ENCODE measurements at places on chromosomes 5 and 9. TPM values are rescaled to one million over a fixed set of nuclear protein-coding genes. Genes with fewer than 3 reads are reported as not detected.

Gene SOX30
- 3.1 TPM for total RNA-seq

Gene GRPEL2
- 36.8 TPM for total RNA-seq

Gene NR2F1
- 0.70 TPM for total RNA-seq

Gene PCDHA1
- total RNA-seq, result 0.07 TPM

Gene CSF2
- not detected for total RNA-seq

Gene ADAMTS6
- 0.23 TPM for total RNA-seq

Gene WDR38
- not detected for total RNA-seq

Gene OR1Q1
- total RNA-seq, result not detected

Gene C9orf43
- 1.9 TPM for total RNA-seq

Gene SLC4A9
- 0.35 TPM for total RNA-seq

Gene CHD1
- 52.5 TPM for total RNA-seq

Gene RASEF
- 0.39 TPM for total RNA-seq

GRCh38 chr9:133127340-133127981 is 6.4 kb upstream of the RALGDS start:
- H3K27ac ChIP-seq, result no peak overlapping the region
- DNase-seq, result no peak
- H3K36me3 ChIP-seq, result no peaks in the 10 kb centered on the region
- H3K27me3 ChIP-seq, result no peaks in the 10 kb centered on the region
- peaks cover 6% of the 10 kb centered on the region for H3K4me1 ChIP-seq

DNA sequence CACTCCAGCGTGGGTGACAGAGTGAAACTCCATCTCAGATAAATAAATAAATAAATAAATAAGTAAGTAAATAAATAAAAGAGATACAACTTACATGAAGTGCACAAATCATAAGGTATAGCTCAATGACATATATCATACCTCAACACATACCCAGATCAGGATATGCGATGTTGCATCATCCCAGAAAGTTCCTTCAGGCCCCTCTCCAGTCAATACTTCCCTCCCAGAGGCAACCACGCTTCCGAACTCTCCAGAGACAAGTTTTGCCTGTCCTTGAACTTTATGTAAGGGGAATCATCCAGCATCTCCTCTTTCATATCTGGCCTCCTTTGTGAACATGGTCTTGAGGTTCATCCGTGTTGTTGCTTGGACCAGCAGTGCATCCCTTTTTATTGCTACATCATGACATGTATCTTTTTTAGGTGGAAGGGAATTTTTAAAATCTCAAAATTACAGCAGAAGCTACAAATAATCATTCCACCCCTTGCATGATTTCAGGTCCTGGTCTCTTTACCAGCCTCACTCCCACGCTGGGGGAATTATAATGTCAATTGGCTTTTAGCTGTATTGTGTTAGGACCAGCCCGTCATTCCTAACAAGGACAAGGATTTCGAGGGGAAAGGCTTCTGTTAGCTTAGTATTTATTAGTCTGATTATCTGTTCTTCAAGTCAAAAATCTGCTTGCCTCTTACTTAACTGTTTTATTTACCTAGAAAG is 32.9 kb upstream of the AOPEP start:
- no peaks in the 10 kb centered on the region for H3K27me3 ChIP-seq
- H3K4me1 ChIP-seq, result peaks cover 61% of the 10 kb centered on the region
- H3K36me3 ChIP-seq, result no peaks in the 10 kb centered on the region
- H3K27ac ChIP-seq, result peak overlapping the region; percentile 70
- DNase-seq, result no peak
- H3K4me3 ChIP-seq, result no peak overlapping the region

DNA sequence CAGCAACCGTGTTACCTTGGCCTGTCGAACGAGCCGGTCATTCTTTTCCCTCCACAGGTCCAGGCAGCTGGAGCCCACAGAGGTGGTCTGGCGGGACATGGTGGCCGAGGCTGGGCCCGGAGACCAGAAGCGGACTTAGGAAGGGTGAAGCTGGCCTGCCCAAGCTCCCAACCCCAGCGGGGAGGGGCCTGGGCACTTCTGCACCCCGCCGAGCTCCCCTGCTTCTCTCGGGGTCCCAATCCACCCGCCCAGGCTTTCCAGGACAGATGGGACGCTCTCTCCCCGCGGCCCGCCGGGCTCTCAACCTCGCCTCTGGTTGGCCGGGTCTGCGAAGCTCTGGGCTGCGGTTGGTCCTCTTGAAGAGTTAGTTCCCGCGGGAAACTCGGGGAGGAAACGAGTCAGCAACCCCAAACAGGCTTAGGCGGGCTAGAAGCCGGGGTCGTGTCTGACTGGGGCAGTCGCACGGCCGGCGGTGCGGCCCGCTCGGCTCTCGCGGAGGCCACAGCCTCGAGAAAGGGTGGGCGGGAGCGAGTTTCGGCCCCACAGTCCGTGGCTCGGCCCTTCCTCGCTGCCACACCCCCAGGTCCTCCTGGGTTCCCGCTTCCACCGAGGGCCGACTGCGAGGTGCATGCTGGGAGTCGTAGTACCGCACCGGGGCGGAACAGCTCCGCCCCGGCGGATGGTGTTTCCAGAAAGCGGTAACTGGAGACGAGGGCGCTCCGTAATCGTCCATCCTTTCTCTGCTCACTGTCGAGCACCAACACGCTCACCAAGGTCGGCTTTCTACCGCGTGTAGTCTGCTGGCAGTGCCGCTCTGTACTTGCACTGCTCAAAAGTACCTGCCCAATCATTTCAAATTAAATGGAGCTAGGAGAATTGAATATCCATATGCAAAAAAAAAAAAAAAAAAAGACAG is at the start of gene FANCG:
Gene FANCG, minus strand, starts transcription at position 517 of the 916 bp plus-strand sequence. Its CDS starts 418 bp downstream, at position 99.
- peak within 1 kb of the TSS; percentile 87 for H3K27ac ChIP-seq
- H3K36me3 ChIP-seq, result peaks cover 2% of the 10 kb centered on the region
- H3K4me3 ChIP-seq, result peak within 1 kb of the TSS; percentile 88
- peaks cover 10% of the 10 kb centered on the region for H3K4me1 ChIP-seq
- H3K27me3 ChIP-seq, result no peaks in the 10 kb centered on the region

GRCh38 chr5:114174837-114175236 is 187.0 kb upstream of the KCNN2 start:
- no peaks in the 10 kb centered on the region for H3K27me3 ChIP-seq
- DNase-seq, result no peak
- H3K4me3 ChIP-seq, result no peak overlapping the region
- H3K4me1 ChIP-seq, result no peaks in the 10 kb centered on the region
- no peaks in the 10 kb centered on the region for H3K36me3 ChIP-seq
- no peak overlapping the region for H3K27ac ChIP-seq

GRCh38 chr5:178273665-178274541 is 41.3 kb upstream of the PHYKPL start:
- H3K27ac ChIP-seq, result no peak overlapping the region
- no peaks in the 10 kb centered on the region for H3K4me1 ChIP-seq
- no peaks in the 10 kb centered on the region for H3K27me3 ChIP-seq
- DNase-seq, result peak; percentile 59
- no peak overlapping the region for H3K4me3 ChIP-seq

GRCh38 chr9:125815568-125815967 is 68.4 kb downstream of the PBX3 start:
- H3K4me3 ChIP-seq, result no peak overlapping the region
- no peaks in the 10 kb centered on the region for H3K4me1 ChIP-seq
- H3K27me3 ChIP-seq, result no peaks in the 10 kb centered on the region
- no peak for DNase-seq

GRCh38 chr5:9187614-9188013 is 358.3 kb downstream of the SEMA5A start:
- H3K36me3 ChIP-seq, result no peaks in the 10 kb centered on the region
- no peak for DNase-seq
- H3K27me3 ChIP-seq, result no peaks in the 10 kb centered on the region
- H3K4me3 ChIP-seq, result no peak overlapping the region

- no peaks in the 10 kb centered on the region for H3K27me3 ChIP-seq
- no peak overlapping the region for H3K4me3 ChIP-seq
- no peak overlapping the region for H3K27ac ChIP-seq
- H3K4me1 ChIP-seq, result peaks cover 28% of the 10 kb centered on the region
- no peaks in the 10 kb centered on the region for H3K36me3 ChIP-seq
Measured at GRCh38 chr9:5718296-5719032, 89.6 kb downstream of the RIC1 start.

- DNase-seq, result peak; percentile 20
- H3K4me1 ChIP-seq, result peaks cover 65% of the 10 kb centered on the region
- H3K27ac ChIP-seq, result no peak overlapping the region
- H3K27me3 ChIP-seq, result no peaks in the 10 kb centered on the region
- H3K4me3 ChIP-seq, result no peak overlapping the region
Measured at GRCh38 chr5:76384189-76384588, 18.9 kb upstream of the IQGAP2 start.

GRCh38 chr5:93592883-93593282 is 9.9 kb downstream of the NR2F1 start:
- H3K4me3 ChIP-seq, result no peak overlapping the region
- no peak for DNase-seq
- H3K4me1 ChIP-seq, result no peaks in the 10 kb centered on the region
- H3K36me3 ChIP-seq, result no peaks in the 10 kb centered on the region
- no peaks in the 10 kb centered on the region for H3K27me3 ChIP-seq
- no peak overlapping the region for H3K27ac ChIP-seq

GRCh38 chr9:38018958-38019602 is 49.9 kb downstream of the SHB start:
- no peaks in the 10 kb centered on the region for H3K36me3 ChIP-seq
- H3K27me3 ChIP-seq, result no peaks in the 10 kb centered on the region
- no peak overlapping the region for H3K4me3 ChIP-seq
- H3K27ac ChIP-seq, result peak overlapping the region; percentile 93
- peaks cover 65% of the 10 kb centered on the region for H3K4me1 ChIP-seq

GRCh38 chr9:5321058-5321457 is 16.5 kb upstream of the RLN2 start:
- no peaks in the 10 kb centered on the region for H3K36me3 ChIP-seq
- DNase-seq, result no peak
- no peaks in the 10 kb centered on the region for H3K4me1 ChIP-seq
- no peaks in the 10 kb centered on the region for H3K27me3 ChIP-seq

DNA sequence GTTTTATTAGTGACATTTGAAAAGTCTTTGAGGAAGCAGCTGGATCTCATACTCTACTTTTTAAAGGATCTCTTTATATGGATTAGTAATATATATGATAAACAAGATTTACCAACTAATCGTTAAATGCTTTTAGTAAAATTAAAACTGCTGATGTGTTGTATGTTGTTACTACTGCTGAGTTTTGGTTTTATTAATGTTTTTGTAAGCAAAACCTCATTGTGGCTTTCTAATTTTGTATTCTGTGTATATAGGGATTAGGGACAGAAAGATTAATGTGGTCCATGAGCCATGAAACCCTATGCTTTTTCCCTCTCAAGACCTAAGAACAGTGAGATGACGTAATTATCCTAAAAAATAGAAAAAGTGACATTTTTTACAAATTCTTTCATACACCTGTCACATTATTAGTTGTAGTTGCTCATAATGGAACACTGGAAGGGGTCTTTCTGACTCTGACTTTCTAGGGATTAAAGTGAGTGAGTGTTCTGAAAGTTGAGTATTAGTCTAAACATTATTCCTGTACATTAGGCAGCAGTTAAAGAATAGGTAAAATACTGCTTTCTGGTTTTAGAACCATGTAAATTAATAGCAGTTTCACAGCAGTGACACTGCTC is 85.9 kb downstream of the SLC12A2 start:
- no peaks in the 10 kb centered on the region for H3K4me1 ChIP-seq
- no peak overlapping the region for H3K27ac ChIP-seq
- H3K36me3 ChIP-seq, result no peaks in the 10 kb centered on the region
- no peak for DNase-seq

DNA sequence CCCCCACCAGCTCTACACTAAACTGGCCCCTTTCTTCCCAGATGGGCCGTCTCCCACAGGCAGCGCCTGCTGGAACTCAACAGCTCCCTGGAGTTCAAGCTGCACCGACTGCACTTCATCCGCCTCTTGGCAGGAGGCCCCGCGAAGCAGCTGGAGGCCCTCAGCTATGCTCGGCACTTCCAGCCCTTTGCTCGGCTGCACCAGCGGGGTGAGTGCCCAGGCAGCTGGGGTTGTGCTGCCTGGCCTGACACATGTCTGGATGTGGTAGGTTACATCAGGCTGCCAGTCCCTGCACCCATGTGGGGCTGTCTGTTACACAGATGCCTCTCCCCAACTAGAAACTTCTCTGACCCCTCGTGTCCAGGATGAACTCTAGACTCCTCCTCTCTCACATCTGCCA is 9.8 kb downstream of the NHP2 start:
- no peak for DNase-seq
- no peak overlapping the region for H3K27ac ChIP-seq
- H3K36me3 ChIP-seq, result peaks cover 5% of the 10 kb centered on the region
- H3K4me1 ChIP-seq, result peaks cover 3% of the 10 kb centered on the region
- no peaks in the 10 kb centered on the region for H3K27me3 ChIP-seq
- H3K4me3 ChIP-seq, result no peak overlapping the region

GRCh38 chr5:82721087-82721410 is 356.1 kb downstream of the TMEM167A start:
- H3K27ac ChIP-seq, result no peak overlapping the region
- no peak overlapping the region for H3K4me3 ChIP-seq
- H3K4me1 ChIP-seq, result no peaks in the 10 kb centered on the region
- no peaks in the 10 kb centered on the region for H3K27me3 ChIP-seq

GRCh38 chr5:145925353-145925752 is 11.0 kb upstream of the SH3RF2 start:
- peak; percentile 52 for DNase-seq
- no peaks in the 10 kb centered on the region for H3K27me3 ChIP-seq
- H3K36me3 ChIP-seq, result no peaks in the 10 kb centered on the region
- no peak overlapping the region for H3K4me3 ChIP-seq
- H3K27ac ChIP-seq, result peak overlapping the region; percentile 73

- DNase-seq, result no peak
- H3K36me3 ChIP-seq, result no peaks in the 10 kb centered on the region
- peak overlapping the region; percentile 68 for H3K4me3 ChIP-seq
- H3K4me1 ChIP-seq, result peaks cover 36% of the 10 kb centered on the region
Measured at GRCh38 chr5:111514087-111514486, 1.8 kb upstream of the STARD4 start.

GRCh38 chr5:170614065-170614490 is 110.3 kb downstream of the KCNIP1 start:
- no peak overlapping the region for H3K4me3 ChIP-seq
- H3K4me1 ChIP-seq, result no peaks in the 10 kb centered on the region
- no peak for DNase-seq
- no peak overlapping the region for H3K27ac ChIP-seq
- H3K36me3 ChIP-seq, result no peaks in the 10 kb centered on the region

DNA sequence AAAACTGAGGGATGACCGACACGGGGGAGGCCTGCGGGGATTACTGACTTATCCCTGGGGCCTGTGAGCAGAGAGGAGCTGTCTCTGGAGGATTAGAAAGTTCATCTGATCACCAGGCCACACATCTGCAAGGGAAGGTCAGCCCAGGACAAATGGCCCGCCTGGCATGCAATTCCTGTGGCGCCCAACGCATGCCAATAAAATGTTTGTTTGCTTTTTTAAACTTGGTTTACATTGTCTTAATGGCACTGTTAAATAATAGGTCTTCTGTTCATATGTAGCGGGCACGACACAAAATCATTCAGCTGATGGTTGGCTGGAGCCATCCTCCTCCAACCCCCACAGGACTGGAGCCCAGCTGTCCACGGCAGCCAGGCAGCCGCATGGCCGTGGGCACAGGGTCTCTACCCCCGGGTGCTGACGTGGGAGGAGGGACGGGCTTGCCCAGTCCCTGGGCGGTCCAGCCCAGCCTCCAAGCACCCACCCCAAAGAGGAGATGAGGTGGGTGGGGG is 41.0 kb upstream of the SLC12A7 start:
- no peaks in the 10 kb centered on the region for H3K27me3 ChIP-seq
- H3K27ac ChIP-seq, result no peak overlapping the region
- no peaks in the 10 kb centered on the region for H3K4me1 ChIP-seq
- no peak overlapping the region for H3K4me3 ChIP-seq
- H3K36me3 ChIP-seq, result no peaks in the 10 kb centered on the region
